C1 segment of cervical spinal cord (tissue), 14 donors: ENCODE measurements at places on chromosomes 1 and 21.

GRCh38 chr1:39499668-39500067 is 8.2 kb downstream of the BMP8A start:
- DNase-seq = no peak

- DNase-seq = no peak
These were observed 70.3 kb upstream of the CHODL start for GRCh38 chr21:18174370-18174769.

DNA sequence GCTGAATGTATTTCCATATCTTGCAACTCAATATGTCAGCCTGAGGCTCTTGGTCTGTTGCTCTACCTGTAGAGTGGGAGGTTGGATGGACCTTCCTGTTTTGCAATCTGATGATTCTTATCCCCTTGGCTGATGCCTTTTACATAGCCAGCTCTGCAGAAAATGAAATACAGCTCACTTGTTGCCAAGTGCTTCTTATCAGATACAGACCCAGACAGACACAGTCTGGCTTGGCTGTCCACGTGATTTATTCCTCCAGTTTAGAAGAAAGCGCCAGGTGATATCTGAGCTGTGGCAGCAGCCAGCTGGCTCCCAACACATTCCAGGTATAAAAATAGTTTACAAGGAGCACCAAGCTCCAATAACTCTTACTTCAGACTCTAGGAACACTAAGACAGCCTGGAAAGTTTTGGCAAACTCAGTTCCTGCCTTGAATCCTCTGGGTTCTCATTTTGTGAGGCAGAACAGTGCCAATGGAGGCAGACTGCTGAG is 479.2 kb upstream of the USP24 start:
- no peak for DNase-seq

GRCh38 chr1:74222701-74223100 is 12.5 kb upstream of the TNNI3K start:
- DNase-seq = no peak

DNA sequence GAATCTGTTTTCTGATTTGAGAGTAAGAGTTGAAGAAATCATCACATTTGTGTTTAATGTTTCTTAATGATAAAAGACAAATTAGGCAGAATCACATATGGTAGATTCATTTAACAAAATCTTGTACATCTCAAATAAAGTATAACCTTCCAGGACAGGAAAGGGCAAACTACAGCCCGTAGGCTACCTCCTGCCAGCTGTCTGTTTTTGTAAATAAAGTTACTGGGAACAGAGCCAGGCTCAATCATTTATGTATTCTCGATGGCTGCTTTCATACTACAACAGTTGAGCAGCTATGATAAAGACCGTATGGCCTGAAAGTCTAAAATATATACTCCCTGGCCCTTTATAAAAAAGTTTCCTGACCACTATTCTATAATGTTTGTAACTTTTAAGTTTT is 204.1 kb downstream of the COL24A1 start:
- DNase-seq = no peak

GRCh38 chr1:200483491-200484143 is 73.8 kb upstream of the ZNF281 start:
- no peak for DNase-seq

GRCh38 chr1:207241164-207241934 is 80.1 kb upstream of the CD55 start:
- DNase-seq = no peak

DNA sequence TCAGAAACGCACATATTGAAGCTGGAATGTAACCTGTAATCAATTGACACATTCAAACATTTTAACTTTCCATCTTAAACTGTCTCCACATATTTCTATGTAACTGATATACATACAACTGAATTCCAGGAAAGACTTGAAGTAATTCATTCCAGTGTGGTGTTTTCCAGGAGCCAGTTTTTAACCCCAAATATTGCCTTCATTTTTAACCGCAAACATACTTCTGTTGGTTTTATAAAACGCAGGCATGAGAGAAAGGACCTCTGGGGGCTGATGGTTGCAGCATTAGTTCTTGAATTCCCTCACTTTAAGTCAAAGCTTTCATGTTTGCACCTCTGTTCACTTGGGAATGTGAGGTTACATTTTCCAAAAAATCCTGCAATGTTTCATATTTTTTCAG is 204.1 kb downstream of the CRB1 start:
- DNase-seq = no peak

DNA sequence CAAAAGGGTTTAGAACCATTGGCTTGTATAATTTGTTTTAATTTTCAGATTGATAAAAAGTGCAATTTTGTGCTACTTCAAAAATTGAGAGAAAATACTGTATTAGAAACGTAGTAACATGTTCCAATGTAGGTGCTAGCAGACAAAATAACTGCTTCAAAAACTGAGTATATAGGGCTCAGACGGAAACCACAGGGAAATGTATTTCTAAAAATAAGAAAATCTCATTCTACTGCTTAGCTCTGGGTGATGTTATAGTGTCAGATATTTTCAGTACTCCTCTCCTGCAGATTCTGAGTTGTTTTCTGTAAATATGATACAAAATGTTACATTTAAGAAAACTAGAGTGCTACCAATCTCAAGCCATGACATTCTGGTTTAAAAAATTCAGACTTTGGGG is 55.4 kb downstream of the KCNK2 start:
- DNase-seq = no peak

GRCh38 chr1:208207388-208208131 is 36.6 kb downstream of the PLXNA2 start:
- DNase-seq = peak; percentile 22

DNA sequence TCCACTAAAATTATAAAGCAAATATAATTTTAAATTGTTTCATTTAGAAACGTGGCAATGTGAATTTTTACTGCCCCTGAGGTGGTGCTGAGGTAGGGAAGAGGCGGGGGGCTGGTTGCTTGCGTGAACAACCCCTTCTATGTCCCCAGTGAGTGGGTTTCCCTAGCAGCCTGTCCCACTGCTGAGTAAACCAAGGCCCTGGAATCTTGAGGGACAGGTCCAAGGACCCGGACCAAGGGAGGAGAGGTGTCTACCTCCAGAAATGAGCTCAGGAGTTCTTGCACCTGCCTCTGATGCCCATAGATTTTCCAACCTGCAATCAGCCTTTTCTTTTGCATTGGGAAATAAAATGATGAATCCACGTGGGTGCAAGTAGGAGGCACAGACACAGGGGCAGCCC is 649 bp upstream of the LDLRAD1 start:
- DNase-seq = no peak
